Retinal pigment epithelial cell (primary cell): ENCODE measurements at places on chromosomes 2 and 18.

GRCh38 chr18:3151399-3152264 lies 68.1 kb downstream of the MYOM1 start:
- DNase-seq: no peak

DNA sequence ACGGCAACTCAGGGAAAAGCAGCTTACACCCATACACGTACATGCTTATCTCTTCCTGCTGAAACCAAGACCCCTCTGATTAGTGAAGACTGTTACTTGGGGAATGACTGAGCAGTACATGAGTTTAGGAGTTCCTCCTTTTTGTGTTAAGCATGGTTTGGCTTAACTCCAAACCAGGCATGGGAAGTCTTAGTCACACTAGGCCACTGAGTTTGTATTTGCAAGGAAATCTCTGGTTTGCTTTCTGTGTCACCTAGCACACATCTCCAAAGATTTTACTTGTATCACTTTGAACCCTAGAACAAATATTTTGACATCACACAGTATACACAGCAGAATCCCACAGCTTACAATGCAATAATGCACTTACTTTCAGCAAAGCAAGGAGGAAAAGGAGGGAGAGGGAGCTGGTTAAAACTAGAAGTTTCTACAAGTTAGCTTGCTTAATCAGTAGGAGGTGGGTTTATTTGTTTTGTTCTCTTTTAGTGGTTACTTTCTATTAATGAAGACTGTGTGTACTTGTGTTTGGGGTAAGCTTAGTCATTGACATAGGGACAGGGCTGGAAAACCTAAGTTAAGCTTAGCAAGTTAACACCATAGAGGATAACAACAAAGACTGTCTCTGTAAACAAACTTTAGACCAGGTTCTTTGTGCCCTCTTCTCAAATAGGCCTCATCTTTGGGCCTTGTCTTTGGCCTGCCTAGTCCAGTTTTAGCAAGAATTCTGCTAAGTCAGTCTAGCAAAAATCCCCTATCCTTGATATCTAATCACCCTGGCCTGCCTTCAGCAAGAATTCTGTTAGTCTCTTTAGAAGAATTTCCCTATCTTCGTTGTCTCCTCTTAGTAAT lies 219.4 kb downstream of the MREG start:
- DNase-seq: peak; percentile 92

- no peak for DNase-seq
Observed at GRCh38 chr18:33817096-33817495, 239.1 kb downstream of the ASXL3 start.

DNA sequence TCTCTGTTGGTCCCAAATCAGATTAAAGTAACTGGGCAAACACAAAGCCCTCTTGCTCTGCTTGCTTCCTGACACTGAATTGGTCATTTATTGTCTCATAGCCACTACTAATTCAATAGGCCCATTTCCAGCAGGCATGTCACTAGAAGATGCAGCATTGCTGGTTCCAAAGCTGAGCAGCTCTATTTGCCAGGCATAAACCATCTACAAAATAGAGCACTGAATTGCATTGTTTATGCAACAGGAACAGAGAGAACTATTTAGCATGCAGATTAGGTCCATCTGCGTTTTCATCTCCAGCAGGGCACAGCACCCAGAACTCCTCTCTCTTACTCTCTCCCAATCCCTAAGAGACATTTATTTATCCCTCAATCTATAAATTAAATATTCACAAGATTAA lies 227.6 kb downstream of the SUCLG1 start:
- no peak for DNase-seq

DNA sequence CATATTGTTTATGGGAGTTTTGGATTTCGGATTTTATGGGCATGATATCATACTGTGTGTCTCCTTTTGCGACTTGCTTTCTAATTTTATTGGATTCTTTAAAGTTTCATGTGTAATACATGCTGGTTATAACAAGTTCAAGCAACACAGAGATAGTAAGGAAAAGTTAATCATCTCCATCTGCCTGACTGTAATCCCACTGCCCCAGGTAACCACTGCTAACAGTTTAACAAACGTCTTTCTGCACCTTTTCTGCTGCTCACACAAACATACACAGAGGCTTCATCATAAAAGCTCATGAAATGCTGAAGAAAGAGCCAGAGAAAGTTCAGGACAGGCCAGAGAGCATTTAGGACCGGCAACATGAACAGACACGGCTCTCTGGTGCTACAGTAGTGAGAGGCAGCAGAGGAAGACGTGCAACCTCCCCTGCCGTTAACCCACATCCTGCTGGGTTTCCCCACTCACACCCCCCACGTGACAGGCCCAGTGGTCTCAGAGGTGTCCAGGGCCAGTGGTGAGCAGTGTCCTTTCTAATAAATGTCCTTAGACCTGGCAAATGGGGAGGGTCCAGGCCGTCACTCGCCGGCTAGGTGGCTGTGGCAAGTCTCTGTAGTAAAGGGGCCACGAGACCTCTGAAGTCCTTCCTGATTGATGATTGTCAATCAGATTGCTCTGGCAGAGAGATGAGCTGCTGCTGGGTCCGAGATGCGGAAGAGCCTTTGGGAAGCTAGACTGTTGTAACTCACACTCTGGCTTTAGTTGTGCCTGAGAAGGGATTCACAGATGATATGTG lies 43.0 kb upstream of the SLC1A4 start:
- DNase-seq: no peak

DNA sequence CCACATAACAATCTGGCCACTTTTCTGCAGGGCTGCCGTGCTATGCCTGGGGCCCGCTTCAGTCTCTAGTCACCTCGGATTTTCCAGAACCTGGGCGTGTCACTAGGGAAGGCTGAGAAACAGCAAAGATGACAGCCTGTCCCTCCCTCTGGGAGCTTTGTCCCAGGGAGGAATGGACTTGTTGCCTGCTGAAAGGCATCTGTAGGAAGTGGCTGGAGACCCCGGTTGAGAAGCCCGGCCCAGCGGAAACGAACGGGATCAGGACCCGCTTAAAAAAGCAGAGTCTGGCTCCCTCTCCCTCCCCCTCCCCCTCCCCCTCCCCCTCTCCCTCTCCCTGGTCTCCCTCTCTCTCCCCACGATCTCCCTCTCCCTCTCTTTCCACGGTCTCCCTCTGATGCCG lies 149.5 kb upstream of the ZNF516 start:
- no peak for DNase-seq

- DNase-seq: no peak
Observed at GRCh38 chr2:37191747-37192146, 3.3 kb upstream of the SULT6B1 start.

DNA sequence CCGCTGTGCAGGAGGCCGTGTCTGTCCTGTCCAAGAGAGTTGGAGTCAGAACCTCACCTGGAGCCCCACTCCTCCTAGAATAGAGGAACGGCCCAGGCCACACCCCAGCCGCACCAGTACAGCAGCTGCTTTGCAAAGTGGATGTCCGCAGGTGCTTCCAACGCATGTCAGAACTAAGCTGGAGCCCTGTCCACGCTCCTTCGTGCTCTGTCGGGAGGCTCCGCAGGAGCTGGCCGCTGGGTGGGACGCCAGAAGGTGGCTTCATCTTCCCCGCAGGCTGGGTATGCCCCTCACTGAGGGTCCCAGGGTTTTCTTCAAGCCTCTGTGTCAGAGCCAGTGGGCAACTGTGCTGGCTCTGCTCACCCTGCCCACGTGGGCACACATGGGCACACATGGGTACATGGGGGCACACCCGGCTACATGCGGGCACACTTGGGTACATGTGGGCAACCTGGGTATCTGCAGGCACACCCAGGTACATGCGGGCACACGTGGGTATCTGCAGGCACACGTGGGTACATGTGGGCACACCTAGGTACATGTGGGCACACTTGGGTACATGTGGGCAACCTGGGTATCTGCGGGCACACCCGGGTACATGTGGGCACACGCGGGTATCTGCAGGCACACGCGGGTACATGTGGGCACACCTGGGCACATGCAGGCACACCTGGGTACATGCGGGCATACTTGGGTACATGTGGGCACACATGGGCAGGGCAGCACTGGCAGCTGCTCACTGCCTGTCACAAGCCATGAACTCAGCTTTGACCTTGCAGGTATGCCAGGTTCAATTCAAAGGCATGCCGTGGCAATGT lies 67.1 kb upstream of the CTDP1 start:
- DNase-seq: no peak

- no peak for DNase-seq
Observed at GRCh38 chr2:62379566-62379965, 126.4 kb downstream of the TMEM17 start.

DNA sequence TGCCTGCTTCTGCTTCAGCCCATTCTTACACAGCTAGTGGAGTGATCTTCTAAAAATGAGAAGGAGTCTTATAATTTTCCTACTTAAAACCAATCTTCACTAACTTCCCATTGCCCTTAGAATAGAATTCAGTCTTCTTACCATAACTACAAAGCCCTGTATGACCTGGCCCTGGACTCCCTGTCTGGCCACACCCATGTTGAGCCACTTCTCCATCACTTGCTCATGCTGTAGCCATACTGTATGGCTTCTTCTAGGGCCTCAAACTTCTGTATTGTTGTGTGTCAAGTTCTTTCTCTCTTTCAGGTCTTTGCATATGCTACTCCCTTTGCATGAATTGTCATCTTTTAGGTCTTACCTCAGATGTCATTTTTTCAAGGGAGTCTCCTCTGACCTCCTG lies 11.2 kb downstream of the DGUOK start:
- DNase-seq: no peak

DNA sequence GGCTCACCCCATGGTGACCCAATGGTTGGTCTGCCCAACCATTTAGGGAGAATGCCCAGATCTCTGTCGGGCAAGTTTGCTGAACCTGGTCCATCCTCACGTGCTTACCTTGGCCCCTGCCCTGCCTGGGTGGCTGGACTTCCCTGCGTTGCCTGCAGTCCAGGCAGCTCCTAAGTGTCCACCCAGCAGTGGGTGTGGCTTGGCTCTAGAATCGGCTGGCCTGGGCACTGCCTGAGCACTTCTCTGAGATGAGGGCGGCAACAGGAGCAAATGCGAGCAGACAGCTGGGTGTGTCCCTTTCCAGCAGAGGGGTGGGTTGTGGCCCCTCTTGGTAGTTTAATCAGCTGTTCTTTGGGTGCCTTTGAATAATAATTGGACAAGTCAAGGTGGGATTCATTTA lies 11.3 kb downstream of the PCARE start:
- DNase-seq: no peak

- DNase-seq: no peak
Observed at GRCh38 chr18:55433648-55434047, 154.3 kb downstream of the TCF4 start.

DNA sequence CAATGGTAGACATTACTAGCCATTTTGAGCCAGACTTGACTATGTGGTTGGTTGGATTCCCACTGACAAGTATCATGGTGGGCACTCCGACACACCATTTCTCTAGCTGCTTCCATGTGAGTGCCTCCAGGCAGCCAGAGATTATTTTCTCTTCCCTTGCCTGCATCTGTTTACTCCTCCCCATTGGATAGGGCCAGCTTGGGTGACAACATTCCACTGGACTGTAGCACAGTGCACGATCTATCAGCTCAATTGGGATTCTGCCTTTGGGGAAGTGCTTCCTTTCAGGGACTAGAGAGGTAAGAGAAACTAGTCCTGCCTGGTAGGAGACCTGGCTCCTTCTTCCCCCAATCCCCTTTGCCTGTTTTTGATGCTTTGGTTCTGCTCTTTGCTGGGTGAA lies 49.0 kb upstream of the MAP4K3 start:
- DNase-seq: no peak

- DNase-seq: no peak
Observed at GRCh38 chr2:199216253-199216652, 241.5 kb downstream of the SATB2 start.

- DNase-seq: peak; percentile 56
Observed at GRCh38 chr2:68751397-68752339, 17.1 kb downstream of the ARHGAP25 start.

- DNase-seq: no peak
Observed at GRCh38 chr2:42969231-42970150, 177.1 kb upstream of the HAAO start.

DNA sequence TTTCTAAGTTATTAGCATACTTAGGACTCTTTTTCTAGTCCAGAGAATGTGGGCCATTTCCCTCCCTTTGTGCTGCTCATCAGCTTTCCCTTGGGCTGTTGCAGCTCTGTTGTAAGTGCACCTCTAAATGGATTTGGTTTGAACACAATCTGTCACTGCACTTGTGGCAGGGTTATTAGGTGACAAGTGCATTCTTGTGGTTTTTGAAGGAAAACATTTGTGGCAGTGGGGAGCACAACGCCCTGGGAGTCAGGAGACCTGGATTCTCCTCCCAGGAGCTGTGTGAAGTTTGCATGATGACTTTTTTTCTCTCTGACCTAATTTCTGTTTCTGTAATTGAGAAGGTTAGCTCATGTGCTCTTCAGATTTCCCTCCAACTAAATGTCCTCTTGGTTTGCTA lies 630.9 kb upstream of the FAM98A start:
- DNase-seq: no peak

- no peak for DNase-seq
Observed at GRCh38 chr2:242098445-242099128, 229.1 kb downstream of the RTP5 start.

GRCh38 chr2:239361311-239361642 lies 39.5 kb downstream of the HDAC4 start:
- DNase-seq: peak; percentile 8

GRCh38 chr2:231887756-231888155 lies 38.4 kb downstream of the NPPC start:
- no peak for DNase-seq

DNA sequence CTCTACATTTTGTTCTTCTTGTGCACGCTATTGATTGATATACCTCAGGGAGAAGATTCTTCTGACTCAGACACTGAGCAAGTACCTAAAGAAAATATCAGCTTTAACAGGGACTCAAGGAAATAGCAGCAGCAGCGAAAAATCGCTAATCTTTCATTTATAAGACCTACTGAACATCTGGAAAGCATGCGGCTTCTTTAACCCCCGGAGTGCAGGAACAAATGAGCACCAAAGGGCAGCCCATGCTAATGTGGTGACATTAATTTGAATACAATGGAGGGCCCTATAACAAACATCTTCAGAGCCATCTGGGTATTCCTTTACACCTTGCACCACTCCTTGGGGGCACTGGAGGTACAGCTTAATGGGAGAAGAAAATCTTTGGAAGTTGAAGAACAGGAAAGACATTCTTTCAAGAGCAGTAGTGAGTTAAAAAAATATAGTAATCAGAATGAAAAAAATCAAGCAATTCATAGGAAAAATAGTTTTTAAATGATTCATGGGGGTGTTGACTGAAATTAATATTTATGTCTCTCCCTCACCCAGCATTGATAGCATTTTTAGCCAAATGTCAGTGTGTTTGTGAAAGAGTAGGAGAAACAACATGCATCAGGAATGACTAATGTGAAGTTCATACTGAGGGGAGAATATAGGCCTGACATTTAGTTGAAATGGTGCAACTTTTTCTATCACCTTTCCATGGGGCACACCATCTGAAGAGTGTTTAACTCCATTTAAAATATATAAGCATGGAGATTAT lies 281.7 kb downstream of the HRH4 start:
- no peak for DNase-seq
